ENCODE measurements at places on chromosomes 2 and 18.

DNA sequence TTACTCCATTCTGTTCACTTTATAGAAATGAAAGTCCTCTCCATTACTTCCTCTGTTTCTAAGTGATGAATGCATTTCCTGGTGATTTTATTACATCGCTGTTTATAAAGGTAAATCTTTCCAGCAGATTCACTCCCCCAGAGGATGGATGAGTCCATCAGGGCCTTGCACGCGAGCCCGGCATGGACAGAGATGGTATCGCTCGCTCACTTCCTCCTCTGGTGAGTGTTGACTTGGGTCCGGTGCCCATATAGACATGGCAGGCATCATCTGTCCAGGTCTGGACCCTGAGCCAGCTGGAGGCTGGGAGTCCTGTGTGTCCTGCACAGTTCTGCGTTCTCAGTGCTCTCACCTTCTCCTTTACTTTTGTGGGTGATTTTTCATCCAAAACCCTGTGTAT lies 733.6 kb upstream of the SALL3 start:
- no peak for DNase-seq

DNA sequence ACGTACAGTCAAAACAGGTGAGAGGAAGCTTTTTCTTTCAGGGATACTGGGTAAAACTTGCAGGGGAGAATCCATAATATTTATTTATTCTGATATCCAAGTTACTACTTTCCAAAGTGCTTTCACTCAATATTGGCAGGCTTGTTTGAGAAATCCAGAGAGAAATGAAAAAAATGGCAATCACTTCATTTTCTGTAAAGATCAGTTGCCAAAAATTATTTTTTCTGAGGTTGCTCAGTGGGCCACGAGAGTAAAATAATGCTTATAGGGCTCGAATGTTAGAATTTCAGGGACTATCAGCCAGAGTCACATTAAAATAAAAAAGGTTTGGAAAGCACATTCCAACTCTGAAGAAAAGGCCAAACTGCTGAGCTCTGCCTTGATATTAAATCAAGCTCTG lies 324.6 kb upstream of the RND3 start:
- no peak for DNase-seq

GRCh38 chr2:232438091-232438490 lies 17.9 kb upstream of the ALPI start:
- DNase-seq: no peak

- no peak for DNase-seq
These were observed 19.8 kb upstream of the ZNF532 start for GRCh38 chr18:58844871-58845270.

DNA sequence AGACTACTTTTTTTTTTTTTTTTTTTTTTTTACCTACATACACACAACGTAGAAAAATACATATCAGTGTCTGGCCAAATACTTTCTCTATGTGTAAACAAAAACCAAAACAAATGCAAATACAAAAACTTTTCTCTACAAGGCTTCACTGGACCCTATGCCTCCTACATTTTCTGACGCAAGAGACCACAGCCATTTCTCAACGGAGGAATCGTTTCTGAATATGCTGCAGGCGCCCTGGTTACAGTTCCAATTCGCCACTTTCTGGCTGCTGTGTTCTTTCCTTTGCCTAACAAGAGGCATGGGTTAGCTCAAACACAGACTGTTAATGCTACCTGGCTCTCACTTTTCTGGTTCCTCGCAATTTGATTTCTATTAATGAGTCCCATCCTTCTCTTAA lies 96.4 kb downstream of the EPB41L3 start:
- DNase-seq: no peak

All from adipocyte (in vitro differentiated cells).